Left renal cortex interstitium (tissue), 4 donors: ENCODE measurements at places on chromosomes 1 and 21. TPM values are rescaled to one million over a fixed set of nuclear protein-coding genes. Genes with fewer than 3 reads are reported as not detected.

The EIF4G3 gene
- polyA plus RNA-seq, result 61.0 TPM

DNA sequence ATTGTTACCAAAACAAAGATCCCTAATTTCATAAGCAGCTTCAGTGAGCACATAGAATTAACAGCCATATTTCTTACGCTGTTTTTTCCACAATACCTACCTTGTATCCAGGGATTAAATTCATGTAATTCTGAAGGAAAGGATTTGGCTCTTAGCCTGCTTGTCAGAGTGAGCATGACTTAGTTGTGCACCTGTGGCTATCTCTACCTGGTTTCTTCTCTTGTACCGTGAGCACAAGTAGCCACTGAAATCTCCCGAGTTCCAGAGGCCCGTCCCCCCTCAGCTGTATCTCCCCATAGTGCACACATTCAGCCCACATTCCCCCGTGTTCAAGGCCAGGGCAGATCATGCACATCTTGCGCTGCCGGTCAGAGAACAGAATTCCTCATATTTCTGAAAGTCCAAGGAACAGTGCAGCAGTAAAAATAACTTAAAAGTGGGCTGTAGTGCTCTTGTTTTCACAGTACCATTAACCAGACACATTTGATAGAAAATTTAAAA is 2.3 kb downstream of the TENT5C start:
- no peak for DNase-seq

DNA sequence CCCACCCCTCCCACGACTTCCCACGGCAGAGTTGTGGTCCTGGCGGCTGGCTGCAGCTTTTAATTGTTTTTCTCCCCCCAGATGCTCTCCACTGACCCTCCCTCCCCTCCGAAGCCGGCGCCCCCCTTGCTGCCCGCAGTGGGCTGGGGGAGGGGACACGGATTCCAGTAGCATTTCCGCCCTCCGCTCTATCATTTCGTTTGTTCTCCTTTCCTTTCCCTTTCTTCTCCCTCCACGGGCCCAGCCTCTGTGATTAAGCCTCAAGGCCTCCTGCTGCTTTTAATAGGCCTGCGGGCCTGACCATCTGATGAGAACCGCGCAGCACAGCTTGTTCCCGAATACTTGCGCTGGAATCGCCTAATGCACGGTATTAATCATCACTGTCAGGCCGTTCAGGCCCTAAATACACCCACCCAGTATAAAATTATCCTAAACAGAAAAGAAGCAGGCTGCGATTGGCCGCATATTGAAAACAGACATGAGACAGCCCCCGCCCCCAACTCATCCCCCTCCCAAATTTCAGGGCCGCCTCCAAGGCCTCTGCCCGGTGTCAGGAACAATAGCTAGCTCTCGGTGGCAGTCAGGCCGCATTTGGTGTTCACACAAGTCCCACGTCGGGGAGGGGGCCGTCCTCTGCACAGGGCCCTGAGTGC is 102.0 kb upstream of the ARHGEF16 start:
- no peak for DNase-seq

The LEMD1 gene
- polyA plus RNA-seq, result 3.5 TPM

The HSD3B2 gene
- polyA plus RNA-seq, result 1.7 TPM

DNA sequence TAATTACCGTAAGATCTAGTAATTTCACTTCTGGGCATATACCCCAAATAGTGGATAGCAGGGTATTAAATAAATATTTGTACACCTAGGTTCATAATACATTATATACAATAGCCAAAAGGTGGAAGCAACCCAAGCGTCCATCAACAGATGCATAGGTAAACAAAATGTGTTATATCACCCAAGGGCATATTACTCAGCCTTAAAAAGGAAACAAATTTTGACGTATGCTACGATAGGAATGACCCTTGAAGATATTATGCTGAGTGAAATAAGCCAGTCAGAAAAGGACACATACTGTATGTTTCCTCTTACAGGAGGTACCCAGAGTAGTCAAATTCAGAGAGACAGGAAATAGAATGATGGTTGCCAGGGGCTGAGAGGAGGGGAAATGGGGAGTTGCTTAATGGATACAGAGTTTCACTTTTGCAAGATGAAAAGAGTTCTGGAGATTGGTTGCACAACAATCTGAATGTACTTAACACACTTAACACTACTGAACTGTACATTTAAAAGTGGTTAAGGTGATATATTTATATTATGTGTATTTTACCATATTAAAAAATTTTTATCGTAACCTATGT is 36.6 kb upstream of the KCTD3 start:
- no peak for DNase-seq

The COL24A1 gene
- polyA plus RNA-seq, result 1.6 TPM

DNA sequence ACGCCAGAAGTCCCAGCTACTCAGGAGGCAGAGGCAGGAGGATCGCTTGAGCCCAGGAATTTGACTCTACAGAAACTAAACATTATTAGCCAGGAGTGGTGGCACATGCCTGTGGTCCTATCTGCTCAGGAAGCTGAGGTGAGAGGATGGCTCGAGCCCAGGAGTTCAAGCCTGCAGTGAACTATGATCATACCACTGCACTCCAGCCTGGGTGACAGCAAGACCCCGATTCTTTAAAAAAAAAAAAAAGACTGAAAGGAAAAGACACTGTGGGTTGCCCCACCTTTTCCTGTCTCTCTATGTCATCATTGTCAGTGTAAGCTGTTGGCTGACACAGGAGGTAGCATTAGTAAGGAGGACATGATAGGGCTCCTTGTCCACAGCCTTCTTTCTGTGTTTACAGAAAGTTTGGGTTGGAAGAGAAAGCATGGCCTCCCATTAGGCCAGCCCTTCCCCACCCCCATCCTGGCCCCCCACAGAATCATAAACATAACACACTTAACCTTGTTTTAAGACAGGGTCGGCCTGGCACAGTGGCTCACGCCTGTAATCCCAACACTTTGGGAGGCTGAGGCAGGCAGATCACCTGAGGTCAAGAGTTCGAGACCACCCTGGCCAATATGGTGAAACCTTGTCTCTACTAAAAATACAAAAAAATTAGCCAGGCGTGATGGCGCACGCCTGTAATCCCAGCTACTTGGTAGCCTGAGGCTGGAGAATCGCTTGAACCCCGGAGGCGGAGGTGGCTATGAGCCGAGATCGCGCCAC is 20.6 kb upstream of the RCAN3 start:
- no peak for DNase-seq

- no peak for DNase-seq
These were observed 6.9 kb upstream of the PROX1 start for GRCh38 chr1:213980906-213981305.

The RAD54L gene
- 10.8 TPM for polyA plus RNA-seq

The KPRP gene
- not detected for polyA plus RNA-seq

DNA sequence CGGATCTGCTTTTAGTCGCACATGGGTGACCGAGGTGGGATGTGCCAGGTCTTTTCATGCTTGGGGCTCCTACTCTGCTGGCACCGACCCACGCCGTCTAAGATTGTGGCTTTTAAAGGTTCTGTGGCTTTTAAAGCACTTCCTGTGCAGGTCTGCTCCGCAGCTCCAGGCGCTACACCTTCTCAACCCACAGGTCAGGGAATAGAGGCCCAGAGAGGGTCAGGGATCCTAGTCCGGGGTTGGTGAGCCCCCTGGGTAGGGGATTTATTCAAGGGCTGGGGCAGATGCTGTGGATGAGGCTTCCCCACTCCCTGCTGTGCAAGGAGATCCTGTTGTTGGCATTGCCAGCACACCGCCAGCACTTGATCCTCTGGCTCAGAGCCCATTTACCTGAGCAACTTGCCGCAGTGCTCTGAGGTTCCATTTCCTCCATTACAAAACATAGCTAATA is 212.8 kb upstream of the RAB4A start:
- no peak for DNase-seq

DNA sequence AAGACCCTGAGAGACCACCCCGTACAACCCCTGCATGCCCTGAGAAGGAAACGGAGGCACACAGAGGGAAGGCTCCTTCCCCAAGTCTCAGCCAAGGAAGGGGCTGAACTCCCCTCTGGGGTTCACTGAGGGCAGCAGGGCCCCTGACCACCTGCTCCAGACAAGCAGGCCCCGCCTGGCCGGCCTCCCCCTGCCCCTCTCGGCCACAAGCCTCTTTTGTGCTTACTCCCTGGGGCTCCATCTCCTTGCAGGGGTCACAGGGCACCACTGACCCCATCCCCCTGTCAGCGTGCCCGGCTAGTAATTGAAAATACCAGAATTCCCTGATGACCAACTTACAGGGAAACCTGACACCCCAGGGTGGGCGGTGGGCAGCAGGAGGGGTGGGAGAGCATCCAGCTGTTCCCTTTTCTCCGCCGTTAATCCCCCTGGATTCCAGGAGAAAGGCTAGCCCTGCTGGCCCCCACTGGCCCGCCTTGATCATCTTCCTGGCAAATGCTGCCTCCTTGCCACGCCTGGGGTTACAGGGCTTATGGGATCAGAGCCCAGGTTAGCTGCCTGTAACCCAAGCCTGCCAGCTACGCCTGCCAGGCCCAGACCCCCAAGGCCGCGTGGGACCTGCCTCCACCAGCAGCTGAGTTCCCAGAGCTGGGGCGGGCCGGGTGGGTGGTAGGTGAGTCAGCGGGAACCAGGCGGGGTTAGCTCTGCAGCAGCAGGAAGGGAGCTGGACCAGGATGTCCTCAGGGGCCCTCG is 96.1 kb downstream of the LACTBL1 start:
- DNase-seq, result no peak

- no peak for DNase-seq
These were observed 93.5 kb downstream of the C1orf94 start for GRCh38 chr1:34270181-34270580.

GRCh38 chr1:160520999-160521398 is 2.1 kb downstream of the SLAMF6 start:
- DNase-seq, result no peak

The PRKCZ gene
- 28.9 TPM for polyA plus RNA-seq

GRCh38 chr1:17614586-17614985 is 75.1 kb downstream of the ARHGEF10L start:
- no peak for DNase-seq

GRCh38 chr1:18541046-18541795 is 60.5 kb downstream of the KLHDC7A start:
- DNase-seq, result no peak

DNA sequence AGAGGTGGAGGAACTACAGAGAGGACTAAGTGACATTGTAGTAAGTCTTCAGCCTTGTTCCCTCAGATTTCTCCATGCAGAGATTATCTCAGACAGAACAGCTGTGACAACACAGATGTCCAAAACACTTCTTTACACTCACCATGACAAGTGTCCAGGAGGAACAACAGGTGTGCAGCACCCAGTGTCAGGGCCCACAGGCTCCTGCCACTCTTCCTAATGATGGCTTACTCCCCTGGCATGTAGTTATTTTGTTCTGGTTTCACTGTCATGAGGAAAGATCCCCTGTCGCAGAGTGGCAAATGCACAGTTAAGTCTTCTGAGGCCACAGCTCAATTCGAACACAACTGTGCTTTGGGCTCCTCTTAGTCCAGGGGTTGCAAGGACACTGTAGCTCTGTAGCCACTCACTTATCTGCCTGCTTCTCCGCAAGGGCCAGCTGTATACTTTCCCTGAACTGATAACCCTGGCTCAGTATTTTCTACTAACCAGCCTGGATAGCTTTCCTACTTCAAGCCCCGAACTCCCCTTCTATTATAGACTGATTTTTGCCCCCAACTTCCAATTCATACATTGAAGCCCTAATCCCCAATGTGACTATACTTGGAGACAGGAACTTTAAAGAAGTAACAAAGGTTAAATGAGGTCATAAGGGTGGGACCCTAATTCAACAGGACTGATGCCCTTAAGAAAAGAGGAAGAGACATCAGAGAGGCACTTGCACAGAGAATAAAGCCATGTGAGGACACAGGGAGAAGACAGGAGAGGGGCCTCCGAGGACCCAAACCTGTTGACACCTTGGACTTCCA is 11.1 kb downstream of the PDZK1 start:
- no peak for DNase-seq

DNA sequence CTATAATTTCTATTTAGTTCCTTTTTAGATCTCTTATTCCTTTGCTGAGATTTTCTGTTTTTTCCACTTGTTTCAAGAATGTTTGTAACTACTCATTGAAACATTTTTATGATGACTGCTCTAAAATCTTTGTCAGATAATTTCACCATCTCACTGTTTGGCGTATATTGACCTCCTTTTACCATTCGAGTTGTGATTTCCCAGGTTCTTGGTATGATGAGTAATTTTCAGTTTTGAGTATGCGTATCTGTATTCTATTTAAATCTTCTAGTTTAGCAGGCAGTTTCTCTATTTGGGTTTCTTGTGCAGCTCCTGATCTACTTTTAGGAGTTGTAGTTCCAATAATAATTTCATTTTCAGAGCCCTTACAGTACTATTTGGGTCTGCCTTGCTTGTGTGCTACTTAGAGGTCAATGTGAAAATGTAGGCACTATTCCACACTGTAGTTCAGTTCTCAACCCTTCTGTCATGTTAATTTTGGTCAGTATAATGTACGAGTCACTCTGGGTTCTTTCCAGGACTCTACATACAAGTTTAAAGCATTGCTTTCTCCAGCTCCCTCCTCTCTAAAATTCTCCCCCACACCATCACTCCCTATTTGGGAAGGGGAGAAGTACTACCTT is 115.5 kb downstream of the ACBD6 start:
- no peak for DNase-seq

GRCh38 chr1:6137758-6138157 is 42.4 kb downstream of the CHD5 start:
- DNase-seq, result no peak

The CREG1 gene
- 133 TPM for polyA plus RNA-seq

DNA sequence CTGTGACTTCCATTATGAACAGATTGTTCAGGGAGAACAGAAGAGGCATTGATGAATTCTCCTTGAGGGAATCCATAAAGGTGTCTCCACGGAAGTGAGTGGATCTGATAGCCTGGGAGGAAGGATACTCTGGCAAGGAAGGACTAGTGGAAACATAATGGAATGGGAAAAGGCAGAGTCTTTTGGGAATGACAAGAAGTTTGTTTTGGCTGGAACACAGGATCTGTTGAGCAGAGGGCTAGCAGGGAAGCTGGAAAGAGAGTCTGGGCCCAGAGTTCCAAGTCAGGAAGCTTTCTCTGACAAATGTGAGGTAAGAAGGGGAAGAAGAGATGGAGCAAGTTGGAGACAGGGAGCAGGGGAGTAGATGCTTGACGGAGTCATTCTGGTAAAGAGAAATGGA is 8.1 kb downstream of the ADAMTS5 start:
- no peak for DNase-seq

The CYP4B1 gene
- 1.9 TPM for polyA plus RNA-seq

DNA sequence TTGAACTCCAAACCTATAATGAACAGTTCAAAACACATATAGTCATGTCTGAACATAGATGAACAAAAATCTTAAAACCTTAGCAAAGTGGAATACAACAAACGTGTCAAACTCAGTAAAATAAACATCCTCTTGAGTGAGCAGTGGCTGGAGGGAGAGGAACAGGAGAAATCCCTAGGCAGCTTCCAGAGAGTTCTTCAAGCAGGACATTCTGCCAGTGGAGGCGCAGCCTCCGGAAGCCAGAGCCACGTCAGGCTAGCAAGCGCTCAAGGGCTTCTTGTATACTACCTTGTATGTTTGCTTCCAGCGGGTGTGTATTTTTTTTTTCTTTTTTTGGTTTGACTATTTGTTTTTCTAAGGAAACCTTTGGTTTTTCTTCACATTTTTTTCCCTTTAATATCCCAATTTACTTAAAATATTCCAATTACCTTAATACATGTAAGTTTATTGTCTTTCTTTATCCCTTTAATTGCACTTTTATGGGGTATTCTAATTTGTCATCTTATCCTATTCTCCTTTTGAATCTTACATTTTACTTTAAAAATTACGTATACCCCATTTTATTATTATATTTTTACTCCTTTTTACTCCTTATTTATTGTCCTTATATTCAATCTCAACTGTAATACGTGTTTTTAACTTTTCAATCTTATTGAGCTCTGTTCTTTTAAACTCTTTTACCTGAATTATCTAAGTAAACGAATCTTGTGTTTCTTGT is 42.0 kb downstream of the COLGALT2 start:
- no peak for DNase-seq

GRCh38 chr1:207019661-207020060 is 12.9 kb downstream of the C1orf116 start:
- no peak for DNase-seq
